ENCODE measurements at places on chromosomes 11 and 22.

DNA sequence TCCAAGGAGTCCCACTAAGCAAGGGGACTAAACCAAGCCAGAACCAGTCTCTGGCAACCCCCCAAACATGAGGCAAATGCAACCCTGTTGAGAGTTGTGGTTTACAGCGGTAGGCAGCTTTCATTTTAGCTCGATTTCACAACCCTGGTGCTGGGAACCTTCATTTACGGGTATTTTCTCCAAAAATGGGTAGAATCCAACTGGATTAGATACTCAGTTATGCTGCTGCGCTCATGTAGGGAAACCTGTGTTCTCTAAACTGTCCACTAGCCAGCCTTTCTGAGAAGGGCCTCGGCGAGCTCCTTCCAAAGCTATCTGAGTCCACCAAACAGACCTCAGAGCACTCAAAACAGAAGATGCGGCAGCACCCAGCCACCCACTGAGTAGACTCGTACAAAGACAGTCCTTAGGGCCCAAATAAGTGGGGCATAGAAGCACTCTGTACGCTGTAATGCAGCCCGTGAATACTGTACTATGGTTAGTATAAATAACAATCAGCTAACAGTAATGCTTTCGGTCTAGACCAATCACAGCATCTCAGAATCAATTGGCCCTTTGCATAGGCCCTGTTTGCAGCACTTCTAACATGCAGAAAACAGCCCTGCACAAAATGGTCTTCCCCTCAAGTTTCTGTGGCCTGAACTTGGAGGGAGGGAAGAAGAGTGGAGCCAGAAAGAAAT, 104.7 kb downstream of the ETS1 start:
- DNase-seq: no peak

DNA sequence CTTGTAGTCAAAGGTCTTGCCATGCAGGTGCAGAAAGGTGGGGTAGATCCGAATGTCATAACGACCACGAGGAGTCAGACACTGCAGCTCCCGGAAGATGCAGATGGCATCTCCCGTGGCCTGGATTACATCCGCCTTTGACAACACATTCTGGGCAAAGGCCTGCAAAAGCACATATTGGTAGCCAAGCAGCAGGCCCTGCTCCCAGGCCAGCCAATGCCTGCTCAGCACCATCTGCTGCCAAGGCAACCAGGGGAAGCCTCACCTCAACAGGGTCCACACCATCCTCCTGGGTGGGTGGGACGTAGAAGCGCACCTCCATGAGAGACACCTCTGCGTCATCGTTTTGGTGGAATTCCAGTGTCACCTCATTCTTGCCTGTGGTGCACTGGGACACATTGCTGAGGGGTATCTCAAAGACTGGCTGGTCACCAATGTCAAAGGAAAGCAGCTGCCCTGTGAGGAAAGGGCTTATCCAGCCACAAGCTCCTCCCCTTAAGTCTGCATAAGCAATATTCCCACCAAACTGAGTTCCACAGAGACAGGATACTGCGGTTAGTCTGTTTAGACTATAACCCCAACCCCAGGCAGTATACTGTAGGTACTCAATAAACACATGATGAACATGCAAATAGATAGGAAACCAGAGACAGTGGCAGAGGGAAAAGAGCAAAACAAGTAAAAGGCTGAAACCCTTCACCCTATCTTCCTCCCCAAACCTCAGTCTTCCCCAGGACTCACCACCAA, 2.8 kb downstream of the SSRP1 start:
- DNase-seq: no peak

- DNase-seq: no peak
Observed at GRCh38 chr22:32760815-32761214, 40.7 kb upstream of the TIMP3 start.

- no peak for DNase-seq
Observed at GRCh38 chr22:22371031-22371541, 126.5 kb downstream of the VPREB1 start.

GRCh38 chr11:35247428-35247827, 108.5 kb downstream of the CD44 start:
- no peak for DNase-seq

GRCh38 chr11:617199-617911, 1.6 kb upstream of the IRF7 start:
- no peak for DNase-seq

DNA sequence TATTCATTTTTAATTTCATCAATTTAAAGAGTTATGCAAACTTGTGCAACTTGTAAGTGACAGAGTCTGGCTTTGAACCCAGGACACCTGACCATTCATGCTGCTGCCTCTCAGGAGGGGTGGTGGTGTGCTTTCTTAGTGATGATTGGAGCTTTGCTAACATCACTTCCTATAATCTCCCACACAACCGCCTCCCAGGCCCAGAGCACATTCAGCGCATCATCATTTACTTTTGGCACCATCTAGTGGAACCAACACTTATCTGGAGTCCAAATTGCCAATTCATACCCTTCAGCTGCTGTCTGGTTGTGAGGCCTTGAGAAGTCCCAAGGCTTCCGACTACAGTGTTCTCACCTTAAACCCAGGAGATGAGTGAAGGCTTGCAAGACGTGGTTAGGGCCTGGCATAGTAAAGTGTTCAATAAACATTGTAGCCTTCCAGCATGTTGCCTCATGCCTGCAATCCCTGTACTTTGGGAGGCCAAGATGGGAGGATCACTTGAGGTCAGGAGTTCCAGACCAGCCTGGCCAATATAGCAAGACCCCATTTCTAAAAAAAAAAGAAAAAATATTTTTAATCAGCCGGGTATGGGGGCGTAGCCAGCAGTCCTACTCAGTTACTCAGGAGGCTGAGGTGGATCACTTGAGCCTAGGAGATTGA, 1.1 kb upstream of the TTLL1 start:
- no peak for DNase-seq

DNA sequence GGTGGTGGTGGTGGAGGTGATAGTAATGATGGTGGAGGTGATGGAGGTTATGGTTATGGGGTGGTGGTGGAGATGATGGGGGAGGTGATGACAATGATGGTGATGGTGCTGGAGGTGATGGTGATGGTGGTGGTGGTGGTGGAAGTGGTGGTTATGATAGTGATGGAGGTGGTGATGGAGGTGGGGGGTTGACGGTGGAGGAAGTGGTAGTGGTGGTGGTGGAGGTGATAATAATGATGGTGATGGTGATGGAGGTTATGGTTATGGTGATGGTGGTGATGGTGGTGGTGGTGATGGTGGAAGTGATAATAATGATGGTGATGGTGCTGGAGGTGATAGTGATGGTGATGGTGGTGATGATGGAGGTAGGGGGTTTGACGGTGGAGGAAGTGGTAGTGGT, 16.9 kb upstream of the WNT7B start:
- DNase-seq: no peak

GRCh38 chr11:16881074-16881709, 133.0 kb downstream of the PLEKHA7 start:
- DNase-seq: no peak

DNA sequence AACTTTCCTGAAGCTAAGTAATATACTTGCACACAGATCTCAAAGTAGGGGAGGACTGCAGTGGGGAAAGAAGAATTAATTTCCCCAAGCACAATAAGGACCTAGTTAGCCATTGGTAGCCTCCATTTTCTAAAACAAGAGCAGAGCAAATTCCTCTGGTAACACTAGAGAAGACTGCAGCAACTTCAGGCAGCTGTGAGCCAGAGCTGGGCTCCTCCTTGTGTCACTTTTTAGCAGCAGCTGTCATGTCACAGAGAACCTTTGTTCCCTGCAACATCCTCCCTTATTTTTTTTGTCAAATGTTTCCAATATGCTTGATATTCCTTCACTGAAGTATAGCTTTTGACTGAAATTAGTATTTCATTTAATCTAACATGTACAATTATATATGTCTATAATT, 54.4 kb downstream of the RRAS2 start:
- DNase-seq: no peak

- no peak for DNase-seq
Observed at GRCh38 chr11:43234881-43235280, 76.9 kb upstream of the API5 start.

GRCh38 chr11:72045849-72046248, 34.5 kb downstream of the NUMA1 start:
- no peak for DNase-seq

DNA sequence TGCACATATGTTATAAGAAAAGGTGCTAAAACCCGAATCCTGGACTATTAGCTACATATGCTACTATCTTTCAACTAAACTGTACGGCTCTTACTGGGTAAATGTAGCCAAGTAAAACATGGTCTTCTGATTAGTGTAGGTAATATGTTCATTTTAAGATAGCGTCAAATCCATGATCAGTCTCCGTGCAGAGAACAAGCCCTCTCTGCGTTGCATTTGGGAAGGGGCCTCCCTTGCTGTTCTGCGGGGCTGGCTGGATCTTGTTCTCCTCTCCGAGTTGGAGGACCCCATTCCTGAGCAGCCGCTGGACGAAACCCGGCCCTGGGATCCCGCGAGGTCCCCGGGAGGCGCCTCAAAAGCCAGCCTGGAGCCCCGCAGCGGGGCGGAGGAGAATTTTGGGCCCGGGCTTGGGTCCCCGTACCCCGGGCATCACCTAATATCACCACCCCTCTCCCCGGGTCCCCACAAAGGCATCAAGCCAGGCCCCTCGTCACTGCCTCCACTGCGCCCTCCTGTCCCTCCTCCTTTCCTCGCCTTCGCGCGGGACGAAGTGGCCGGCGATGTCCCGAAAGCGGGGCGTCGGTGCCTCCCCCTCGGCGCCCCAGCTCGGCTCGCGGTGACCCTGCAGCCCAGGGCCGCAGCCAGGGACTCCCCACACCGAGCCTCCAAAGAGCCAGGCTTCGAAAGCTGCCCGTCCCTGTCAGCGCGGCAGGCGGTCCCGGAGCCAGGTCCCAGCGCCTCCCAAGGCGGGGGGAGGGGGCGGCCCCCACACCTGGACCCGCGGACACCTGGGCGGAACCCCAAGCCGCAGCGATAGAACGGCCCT, 54.5 kb upstream of the FBXO3 start:
- DNase-seq: no peak

DNA sequence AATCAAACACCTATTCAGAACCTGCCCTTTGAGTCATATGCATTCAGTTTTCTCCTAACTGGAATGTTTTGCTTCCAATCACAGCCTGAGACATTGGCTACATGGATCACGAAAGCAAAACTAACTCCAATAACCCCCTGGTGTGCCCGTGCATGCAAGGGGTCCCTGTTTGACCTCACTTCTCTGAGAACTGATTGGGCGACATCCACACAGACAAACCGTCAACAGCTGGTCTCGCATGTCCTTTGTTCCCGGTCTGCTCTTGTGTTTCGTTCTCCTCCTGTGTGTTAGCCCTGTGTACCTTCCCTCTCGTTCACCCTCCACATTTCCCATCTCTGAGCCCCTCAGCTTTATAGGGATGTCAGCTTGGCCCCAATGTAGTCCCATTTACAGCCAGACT, 67.2 kb upstream of the TTC12 start:
- DNase-seq: no peak

DNA sequence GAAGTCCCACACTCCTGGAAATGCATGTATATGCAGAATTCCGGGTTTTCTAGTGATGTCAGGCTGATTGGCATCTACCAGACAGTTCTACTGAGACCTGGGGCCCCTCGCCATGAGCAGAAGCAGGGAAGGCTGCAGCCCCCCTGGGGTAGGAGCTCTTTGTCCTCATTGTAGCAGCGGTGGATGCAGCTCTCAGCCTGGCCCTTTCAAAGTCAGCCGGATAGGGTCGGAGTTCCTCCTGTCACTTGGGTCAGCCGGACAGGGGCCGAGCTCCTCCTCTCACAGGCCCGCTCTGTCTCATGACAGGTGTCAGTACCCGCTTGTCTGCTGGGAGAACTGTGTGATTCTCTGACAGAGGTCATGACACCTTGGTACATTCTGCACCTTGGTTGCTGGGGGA, 30.0 kb downstream of the MRGPRD start:
- DNase-seq: no peak

DNA sequence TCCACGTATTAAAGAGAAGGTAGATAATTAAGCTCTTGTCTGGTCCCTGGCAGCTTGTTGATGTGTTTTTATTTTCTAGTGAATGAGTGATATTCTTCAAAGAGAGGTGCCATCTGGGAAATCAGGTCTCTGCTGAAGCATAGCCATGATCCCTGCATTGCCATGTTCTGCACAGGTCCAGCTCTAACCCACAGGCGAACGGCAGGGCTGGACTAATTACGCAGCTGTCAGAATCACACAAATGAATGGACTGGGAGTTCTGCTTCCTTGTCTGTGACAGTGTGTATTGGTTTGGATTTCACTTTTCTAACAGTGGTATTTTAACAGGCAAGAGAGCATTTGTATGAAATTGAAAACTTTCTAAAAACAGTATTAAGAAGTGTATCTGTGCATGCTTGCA, 235.6 kb downstream of the FAT3 start:
- no peak for DNase-seq

DNA sequence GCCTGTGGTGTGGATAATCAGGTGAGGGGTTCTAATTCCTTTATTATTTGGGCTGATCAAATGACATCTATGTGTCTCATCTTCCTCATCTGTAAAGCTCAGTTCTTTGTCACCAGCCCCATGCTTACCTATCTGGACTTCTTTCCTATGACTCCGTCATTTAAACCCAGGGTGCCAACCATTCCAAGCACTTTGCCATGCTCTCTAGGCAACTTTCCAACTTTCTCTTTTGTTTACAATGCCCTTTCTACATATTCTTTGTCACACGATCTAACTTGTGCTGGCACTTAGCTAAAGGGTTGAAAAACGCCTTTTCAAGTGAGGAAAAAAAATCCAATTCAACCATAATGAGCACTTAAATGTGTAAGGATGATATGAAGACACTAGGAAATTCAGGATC, 27.9 kb downstream of the EXPH5 start:
- no peak for DNase-seq

DNA sequence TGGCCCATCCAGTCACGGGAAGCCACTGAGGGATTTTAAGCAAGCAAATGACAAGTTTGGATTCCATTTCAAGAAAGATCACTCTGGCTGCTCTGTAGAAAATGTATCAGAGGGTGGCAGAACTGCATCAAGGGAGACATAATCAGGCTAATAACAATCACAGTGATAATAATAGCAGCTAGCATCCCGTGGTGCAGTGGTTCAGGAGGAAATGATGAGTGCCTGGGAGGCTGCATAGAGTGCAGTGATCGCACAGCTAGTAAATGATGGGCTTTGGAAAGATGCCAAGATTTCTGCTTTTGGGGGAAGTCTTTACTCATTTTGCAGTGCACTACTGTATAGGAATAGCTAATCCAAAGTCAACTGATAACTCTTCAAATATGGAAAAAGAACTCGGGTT, 35.8 kb downstream of the TNRC6B start:
- DNase-seq: no peak

GRCh38 chr11:7677796-7678201, 4.5 kb upstream of the CYB5R2 start:
- DNase-seq: no peak

- no peak for DNase-seq
Observed at GRCh38 chr11:68260484-68260883, 11.3 kb downstream of the C11orf24 start.

DNA sequence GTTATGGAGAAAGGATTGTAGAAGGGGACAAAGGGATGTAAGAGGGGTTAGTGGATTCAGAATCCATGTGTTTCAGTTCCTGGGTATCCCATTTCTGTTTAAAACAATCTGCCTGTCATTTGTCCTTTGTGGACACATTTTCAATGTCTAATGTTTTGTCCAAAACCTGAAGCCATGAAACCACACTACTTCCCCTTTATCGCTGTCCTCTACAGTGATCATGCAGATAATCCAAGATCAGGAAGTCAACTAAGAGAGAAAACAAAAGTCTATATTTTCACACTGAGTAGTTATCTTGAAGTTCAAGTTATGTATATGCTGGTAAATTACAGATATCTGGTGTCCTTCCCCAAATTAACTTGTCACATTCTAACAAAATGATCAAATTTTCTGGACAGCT, 457.0 kb downstream of the NTM start:
- DNase-seq: no peak
